Activated CD4-positive, alpha-beta memory T cell treated with anti-CD3 and anti-CD28 coated beads for 36 hours (primary cell): ENCODE measurements at places on chromosomes 6 and 20. TPM values are rescaled to one million over a fixed set of nuclear protein-coding genes. Genes with fewer than 3 reads are reported as not detected.

CST4 gene
- not detected for total RNA-seq

MLN gene
- not detected for total RNA-seq

C6orf136 gene
- total RNA-seq: 32.7 TPM

SIM1 gene
- not detected for total RNA-seq

OTOR gene
- total RNA-seq: not detected

ADNP gene
- total RNA-seq: 54.7 TPM

GRCh38 chr6:7176208-7176607, 68.4 kb downstream of the RREB1 start:
- DNase-seq: no peak

DNA sequence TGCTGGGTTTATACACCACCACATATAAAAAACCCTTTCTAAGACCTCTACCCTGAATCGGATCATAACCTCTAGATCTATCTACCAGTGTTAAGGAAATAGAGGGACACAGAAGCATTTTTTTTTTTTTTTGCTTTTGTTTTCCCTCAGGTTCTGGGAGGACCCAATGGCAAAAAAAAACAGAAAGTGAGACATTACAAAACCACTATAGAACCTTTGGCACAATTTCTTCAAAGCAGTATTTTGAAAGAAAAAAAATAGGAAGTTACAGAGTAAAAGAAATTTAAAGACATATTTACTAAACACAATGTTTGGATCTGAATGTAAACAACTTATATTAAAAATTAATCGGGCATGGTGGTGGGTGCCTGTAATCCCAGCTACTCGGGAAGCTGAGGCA, 1258.7 kb upstream of the GJE1 start:
- DNase-seq: no peak

GRCh38 chr20:5687884-5688283, 62.3 kb upstream of the SHLD1 start:
- no peak for DNase-seq

- DNase-seq: no peak
These were observed 112.9 kb upstream of the RPS6KA2 start for GRCh38 chr6:166739976-166740318.

GRCh38 chr6:127515234-127515793, 3.8 kb downstream of the MTCL3 start:
- no peak for DNase-seq

GRCh38 chr6:47357827-47358226, 48.1 kb upstream of the TNFRSF21 start:
- DNase-seq: no peak

- no peak for DNase-seq
These were observed 24.5 kb downstream of the MAP7 start for GRCh38 chr6:136525586-136526195.

DNA sequence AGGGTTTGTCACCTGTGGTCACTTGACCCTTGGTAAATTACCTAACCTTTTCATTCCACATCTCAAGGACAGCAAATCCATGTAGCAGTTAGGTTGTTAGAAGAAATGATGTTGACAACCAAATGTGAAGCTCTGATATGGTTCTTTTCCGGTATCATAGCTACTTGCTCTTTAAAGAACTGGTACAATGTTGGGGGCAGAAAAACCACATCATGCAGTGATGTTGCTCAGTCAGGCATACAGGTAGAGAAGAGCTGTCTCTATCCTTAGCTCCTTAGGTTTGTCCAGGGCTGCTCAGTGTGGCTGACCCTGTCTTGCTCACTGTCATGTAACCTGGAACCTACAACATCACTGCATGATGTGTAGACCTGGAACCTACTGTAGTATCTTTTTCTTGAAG, 135.5 kb downstream of the LRRC1 start:
- no peak for DNase-seq

- DNase-seq: no peak
These were observed 587.2 kb downstream of the EPM2A start for GRCh38 chr6:145147981-145148749.

- DNase-seq: no peak
These were observed 35.2 kb upstream of the BPIFA2 start for GRCh38 chr20:33132513-33133372.

- no peak for DNase-seq
These were observed 24.6 kb upstream of the TAAR1 start for GRCh38 chr6:132683543-132683942.

DNA sequence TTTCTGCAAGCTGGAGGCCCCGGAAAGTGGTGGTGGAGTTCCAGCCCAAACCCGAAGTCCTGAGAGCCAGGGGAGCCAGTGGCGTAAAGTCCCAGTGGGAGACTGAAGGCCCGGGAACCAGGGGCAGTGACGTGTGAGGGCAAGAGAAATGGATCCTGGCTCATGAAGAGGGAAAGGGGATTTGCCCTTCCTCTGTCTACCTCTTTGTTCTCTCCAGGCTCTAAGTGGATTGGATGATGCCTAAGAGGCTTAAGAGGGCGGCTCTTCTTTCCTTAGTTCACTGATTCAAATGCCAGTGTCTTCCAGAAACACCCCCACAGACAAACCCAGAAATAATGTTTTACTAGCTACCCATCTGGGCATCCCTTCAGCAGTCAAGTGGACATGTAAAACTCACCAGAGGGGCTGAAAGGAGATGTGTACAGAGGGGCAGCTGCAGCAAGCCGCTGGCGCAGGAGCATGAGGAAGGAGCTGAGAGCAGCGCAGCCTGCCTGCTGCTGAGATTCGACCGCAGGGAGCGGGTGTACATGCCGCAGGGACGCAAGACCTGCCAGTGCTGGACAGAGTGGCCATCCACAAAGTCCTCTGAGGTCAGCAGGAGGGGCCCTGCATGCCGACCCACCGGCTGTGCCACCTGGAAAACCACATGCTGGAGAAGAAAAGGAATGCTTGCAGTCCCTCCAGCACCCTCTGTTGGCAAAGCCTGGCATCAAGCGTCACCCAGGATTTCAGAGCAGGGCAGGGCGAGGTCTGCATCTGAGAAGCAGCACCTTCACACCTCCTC, 29.5 kb downstream of the CDYL start:
- peak; percentile 44 for DNase-seq

DNA sequence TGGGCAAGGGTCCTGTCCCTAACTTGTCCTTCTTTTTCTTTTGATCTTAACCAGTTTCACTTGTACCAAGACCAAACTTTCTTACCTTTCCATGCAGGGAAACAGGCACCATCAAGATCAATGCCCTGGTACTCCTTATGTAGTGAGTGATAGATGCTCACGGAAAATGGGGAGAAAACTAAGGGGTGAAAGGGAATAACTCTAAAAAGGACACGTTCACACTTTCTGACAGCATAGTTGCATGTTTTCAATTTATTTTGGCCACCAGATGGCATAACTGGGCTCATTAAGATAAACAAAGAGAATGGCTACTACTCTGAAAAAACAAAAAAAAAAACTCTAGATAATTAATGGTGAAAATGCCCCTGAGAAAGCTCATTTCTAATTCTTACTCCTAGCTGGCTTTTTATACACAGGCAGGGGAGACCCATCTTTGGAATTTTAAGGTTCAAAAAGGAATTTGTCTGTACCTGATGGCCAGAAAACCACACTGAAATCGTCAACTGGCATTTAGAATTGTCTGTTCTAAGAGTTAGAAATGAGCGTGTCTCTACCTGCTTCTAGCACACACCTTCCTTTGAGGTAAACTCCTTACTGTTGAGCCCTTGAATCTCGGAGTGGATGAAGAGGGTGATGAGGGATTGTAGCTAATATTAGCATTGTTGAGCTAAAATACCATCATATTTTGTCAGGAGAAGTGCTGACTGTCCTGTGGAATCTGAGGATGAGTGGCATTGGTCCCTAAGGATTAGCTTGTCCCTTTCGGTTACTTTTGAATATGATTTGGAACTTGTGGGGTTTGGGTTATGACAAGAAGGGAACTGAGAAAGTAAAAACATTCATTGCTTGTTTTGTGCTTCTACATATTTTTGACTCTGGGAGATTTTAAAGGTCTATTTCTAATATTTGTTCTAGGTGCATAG, 62.2 kb upstream of the DDR1 start:
- DNase-seq: no peak

GRCh38 chr6:167708501-167709094, 118.1 kb upstream of the AFDN start:
- DNase-seq: no peak

- no peak for DNase-seq
These were observed 69.1 kb downstream of the PHACTR3 start for GRCh38 chr20:59673288-59673997.

DNA sequence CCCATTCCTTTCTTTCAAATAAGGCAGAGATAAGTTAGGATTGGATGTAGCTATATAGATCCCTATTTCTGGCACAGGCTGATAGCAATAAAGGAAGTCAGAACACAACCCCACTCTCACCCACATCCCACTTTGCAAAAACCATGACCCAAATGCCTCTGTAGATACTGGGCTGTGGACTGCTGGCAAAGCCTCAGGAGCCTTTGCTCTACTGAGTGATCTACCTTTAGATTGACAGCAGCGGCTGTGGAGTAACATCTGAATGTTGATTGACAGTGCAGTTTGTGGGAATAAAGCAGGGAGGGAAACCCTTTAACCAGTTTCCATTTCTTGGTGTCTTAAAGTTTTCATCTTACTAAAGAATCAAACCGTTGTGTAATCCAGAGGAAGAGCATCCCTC, 6.7 kb upstream of the TMEM30A start:
- DNase-seq: no peak

DNA sequence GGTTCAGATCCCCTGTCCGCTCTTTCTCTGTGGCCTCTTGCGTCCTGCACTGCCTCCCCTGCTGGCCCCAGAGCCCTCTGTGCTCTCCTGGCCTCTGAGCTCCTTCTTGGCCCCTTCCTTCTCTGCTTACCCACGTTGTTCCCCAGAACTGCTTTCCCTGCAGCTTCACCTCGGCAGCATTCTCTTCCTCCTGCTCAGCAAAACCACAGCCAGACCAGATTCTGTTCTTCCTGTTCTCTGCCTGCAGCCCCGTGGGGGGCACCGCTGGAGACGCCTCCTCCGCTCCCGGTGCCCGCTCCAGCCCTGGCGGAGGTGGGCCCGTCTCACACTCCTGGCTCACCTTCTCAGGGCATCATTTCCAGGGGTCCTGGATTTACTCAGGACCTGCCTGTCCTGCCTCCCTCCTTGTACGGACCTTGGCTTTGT, 59.7 kb downstream of the TCP11 start:
- DNase-seq: no peak

DNA sequence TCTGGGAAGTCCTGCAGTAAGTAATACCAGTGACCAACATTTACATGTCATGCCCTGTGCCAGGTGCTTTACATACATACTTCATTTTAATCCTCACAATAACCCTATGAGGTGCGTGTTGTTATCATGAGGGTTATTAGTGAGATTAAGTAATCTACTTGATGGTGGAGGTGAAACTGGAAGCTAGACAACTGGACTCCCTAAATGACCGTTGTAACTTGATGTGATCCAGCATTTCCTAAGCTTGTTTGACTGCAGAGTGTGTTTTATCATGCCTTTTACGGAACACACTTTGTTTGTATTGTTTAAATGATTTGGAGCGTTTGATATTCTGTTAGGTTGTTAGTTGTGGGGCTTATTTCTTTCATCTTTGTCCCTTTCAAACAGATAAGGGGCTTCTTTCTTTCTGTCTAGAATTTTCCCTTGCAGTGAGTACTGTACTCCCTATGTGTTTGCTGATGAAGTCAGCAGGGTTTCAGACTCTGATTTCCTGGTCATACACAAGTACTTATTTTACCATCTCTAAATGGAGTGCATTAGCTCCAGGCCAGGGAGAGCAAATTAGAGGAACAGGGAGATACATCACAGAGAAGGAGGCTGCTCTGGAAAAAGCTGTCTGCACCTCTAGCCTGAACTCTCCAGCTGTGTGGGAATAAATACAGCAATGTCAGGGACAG, 29.7 kb downstream of the CHMP4B start:
- no peak for DNase-seq

DNA sequence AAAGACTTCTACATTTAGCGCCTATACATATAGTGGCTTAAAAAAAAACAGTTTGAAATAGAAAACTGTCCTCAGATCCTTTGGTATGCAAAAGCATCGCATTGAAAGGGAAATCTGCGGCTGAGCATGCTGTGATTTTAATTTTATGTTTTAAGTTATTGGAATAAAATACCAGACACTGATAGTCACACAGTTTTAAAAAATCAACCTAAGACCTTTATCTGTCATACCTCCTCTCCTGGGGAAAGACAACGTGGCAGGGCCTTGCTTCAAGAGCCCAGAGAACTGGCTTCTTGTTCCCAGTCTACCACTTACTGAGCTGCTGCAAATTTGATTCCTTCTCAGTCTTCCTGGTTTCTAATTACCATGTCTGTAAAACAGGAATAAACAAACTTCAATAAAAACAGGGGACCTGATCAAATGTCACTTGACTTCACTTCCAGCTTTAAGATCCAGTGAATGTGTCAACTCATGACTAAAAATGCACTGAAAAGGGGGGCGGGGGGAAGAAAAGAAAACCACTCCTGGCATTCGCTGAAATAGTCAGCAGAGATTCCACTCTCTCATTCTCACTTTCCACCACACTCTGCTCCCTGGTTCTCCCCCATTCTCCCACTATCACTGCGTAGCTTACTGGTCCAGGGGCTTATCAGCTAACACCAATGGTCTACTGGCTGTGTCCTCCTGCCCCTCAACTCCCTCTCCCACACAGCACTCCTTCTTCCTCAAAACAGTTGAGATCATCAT, 494.7 kb upstream of the MARCKS start:
- no peak for DNase-seq

GRCh38 chr6:101393829-101394251, 332 bp downstream of the GRIK2 start:
- DNase-seq: no peak

GRCh38 chr20:34984756-34985261, 29.1 kb downstream of the MYH7B start:
- no peak for DNase-seq

- no peak for DNase-seq
These were observed 284.6 kb downstream of the CDC5L start for GRCh38 chr6:44672086-44672485.

DNA sequence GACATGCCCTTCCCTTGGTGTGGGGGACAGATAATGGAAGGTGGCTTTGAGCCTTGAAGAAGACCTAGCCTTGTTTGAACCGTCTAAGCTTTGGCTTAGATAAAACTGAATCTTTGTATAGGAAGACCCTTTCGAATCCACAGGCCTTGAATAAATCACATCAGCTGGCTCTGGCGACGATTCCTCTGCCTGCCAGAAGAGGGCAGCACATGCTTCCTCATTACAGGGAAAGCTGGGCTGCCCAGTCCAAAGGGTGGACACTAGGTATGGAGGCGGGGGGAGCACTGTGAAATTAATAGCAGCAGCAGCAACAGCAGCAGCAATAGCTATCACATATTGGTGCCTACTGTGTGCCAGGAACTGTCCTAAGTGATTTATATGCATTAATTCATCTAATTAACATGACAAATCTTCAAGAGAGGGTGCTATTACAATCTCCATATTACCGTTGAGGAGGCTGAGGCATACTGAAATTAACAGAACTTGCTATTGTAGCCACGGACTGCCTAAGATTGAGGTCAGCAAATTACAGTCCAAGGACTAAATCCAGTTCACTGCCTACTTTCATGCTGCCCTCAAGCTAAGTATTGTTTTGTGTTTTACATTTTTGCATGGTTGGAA, 85.1 kb downstream of the CLIC5 start:
- peak; percentile 68 for DNase-seq

GRCh38 chr20:50578778-50579165, 68.6 kb downstream of the PTPN1 start:
- DNase-seq: no peak
